A172 (cell line): ENCODE measurements at places on chromosomes 12 and 14. TPM values are rescaled to one million over a fixed set of nuclear protein-coding genes. Genes with fewer than 3 reads are reported as not detected.

DNA sequence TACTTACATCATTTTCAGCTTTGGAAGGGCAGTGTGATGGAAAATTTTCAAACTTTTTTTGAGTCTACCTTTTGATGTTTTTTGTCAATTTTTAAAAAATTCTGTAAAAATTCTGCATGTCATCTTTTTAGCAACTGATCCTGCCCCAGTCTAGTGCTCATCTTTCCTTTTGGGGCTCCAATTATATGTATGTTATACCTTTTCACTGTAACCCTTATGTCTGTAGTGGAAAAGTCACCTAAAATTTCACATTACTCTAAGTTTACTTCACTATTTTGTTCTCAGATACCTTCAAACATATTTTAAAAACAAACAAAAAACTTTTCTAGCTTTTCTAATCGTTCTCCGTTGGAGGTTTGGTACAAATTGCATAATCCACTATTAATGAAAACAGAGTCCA lies 32.5 kb upstream of the MYRFL start:
- no peak for DNase-seq

DNA sequence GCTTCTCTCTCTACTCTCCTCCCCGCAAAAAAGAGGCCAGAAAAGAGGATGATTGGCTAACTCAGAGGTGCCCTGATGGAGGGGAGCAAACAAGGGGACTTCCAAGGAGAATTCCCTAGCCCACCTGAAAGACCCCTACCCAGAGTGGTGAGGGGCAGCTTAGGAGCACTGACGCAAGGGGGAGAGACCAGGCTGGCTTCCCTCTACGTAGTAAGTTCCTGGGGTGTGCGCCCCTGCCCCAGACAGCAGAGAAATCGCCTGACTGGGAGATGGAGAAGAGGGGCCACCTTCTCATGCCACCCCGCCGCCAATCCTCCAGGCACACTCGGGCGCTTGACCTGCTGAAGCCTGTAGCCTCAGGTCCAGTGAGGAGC lies 2.1 kb upstream of the DIO3 start:
- DNase-seq = no peak

DNA sequence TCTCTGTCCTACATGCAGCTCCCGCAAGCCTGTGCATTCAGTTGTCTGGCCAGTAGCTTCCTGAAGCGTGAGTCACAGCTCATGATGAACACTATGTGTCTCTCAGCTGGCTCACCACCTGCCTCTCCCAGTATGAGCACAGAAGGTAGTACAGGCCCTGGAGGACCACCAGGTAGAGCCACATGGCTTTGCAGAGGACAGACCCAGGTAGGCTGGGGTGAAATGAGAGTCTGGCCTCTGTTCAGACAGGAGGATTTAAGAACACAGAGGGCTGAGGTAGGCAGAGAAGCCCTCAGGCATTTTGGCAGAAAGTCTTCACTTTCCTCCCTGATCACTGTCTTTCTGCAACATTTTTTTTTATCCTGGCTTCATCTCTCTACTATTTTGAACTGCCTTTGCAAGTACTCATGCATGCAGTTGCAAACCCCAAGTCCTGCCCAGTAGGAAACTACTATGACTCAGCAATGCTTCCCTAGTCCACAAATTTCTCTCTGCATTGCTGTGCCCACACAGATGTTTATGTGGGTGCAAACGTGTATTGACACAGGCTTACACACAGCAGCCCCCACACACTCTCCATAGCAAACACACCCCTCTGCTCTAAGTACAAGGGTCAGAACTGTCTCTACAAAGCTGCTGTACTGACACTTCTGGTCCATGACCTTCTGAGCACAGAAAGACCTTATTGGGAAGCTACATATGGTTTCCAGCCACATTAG lies 7.2 kb upstream of the SDR9C7 start:
- peak; percentile 70 for DNase-seq

DNA sequence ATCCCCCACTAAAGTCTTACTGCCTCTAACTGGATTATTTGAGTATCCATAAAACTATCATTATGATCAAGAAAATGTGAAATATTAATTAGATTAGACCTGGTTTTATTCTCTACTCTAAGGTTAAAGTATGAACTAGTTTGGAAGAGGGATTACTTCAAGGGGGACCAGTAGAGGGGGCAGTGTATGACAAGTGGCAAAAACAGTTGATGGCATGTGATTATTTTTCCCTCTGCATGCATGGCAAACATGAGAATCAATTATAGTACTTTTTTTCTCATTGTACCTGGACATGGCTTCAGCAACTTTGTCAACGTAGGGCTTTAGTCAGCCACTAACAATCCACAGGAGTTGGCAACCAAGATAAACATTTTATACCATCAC lies 145.0 kb upstream of the SLC38A2 start:
- no peak for DNase-seq

- DNase-seq = no peak
These were observed 15.3 kb upstream of the BDKRB2 start for GRCh38 chr14:96189281-96189711.

- peak; percentile 17 for DNase-seq
These were observed 895 bp upstream of the CCDC88C start for GRCh38 chr14:91418387-91419043.

The RESF1 gene
- total RNA-seq = 30.2 and 38.3 TPM in 2 replicates

The TMTC2 gene
- 2.1 and 2.4 TPM in 2 replicates for total RNA-seq
